Stimulated activated CD4-positive, alpha-beta T cell treated with anti-CD3 and anti-CD28 coated beads, TNF-alpha, amount 100 ng/mL, for 48 hours (primary cell): ENCODE measurements at places on chromosomes 2 and 18.

DNA sequence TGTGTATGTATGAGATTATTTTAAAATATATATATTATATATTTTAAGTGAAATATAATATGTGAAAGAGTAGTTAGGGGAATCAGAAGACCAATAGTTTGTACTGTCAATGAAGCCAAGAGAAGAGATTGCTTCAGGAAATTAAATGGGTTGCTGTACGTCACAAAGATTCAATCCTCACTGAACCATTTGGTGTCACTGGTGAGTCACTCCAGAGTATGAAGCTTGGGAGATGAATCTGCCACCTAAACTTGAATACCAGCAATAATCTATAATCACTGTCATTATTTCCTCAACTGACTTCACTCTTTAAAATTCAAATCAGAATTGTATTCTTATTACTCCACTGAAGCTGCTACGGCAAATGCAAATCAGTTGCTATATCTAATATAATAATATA is 41.9 kb upstream of the SCN9A start:
- no peak for DNase-seq

- no peak for DNase-seq
Measured at GRCh38 chr2:108805032-108805431, 18.5 kb downstream of the CCDC138 start.

DNA sequence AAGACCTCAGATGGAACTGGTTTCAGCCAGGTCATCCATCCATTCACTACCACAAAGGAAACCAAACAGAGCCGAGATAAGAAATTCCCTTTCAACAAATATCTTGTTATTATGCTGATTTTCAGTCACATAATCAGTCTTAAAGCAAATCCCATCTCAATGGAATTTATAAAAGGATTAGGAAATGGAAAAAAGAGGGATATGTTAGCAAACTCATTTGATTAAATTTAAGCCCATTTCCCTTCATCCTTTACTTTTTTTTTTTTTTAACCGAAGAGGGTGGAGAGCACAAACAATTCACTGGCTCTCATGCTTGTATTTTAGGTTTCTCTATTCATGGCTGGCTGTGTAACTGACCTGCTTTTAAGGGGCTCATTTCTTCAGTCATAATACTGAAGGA is 109.0 kb upstream of the GATA6 start:
- DNase-seq = no peak

- no peak for DNase-seq
Measured at GRCh38 chr2:105183555-105184323, 57.8 kb upstream of the GPR45 start.

DNA sequence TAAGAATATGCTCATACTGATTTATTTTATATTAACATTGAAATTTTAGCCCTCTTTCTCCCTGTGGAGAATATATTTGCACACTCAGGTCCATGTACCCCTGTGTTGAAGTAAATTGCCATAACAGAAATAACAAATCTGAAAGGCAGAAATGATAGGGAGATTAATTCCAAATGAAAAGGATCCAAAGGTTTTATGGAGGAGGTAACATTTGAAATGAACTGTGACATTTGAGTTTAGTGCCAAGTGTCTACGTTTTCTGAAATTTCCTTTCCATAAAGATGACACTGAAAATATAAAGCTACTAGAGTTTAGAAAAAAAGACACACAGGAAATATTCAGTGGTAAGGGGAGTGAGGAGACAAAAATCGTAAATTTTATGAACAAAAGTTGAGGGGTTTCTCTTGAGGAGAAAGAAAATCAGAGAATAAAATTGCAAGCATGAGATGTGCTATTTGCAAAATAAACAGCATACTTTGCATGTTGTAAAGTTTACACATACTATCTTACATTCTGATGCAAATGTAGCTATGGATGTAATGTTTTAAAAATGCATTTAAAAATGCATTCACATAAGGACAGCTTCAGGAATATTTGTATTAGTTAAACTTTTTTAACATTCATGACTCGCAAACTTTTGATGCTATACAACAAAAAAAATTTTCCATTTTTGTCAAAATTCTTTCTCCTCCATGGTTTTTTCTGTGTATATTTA is 69.5 kb downstream of the BAZ2B start:
- no peak for DNase-seq

DNA sequence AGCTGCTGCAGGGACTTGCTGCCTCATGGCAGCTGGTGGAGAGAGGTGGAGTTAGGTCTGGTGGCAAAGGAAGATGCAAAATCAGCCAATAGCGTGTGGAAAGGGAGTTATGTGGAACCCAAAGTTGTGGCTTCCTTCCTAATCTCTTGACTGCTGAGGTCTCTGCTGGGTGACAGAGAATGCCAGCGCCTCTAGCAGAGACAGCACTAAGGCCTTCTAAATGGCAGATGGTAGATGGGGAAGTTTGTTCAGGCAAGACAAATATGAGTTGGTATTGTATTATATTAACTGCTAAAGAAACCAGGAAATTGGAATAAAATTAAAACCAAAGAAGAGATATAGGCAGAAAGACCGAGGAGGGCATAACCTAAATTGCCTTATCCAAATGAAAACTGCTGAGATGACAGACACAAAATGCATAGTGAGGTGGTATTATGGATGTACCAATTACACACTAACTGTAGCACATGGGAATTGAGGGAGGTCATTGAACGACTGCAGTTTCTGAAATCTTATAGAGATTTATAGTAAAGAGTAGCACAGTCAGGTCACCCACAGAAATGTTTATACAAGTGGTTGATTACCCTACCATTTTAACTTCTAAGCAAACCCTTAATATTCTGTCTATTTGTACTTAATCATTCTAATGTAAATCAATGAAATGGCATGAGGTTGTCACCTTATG is 246.6 kb upstream of the SESTD1 start:
- DNase-seq = no peak
